ENCODE measurements at places on chromosomes 16 and 17.
A peak's percentile ranks its signal among the peaks of the same experiment; 100 is the strongest.

GRCh38 chr16:54921206-54921824 lies 9.3 kb upstream of the IRX5 start:
- no peak for DNase-seq

- DNase-seq: peak; percentile 13
Observed at GRCh38 chr16:8866118-8866883, 2.5 kb downstream of the CARHSP1 start.

GRCh38 chr16:15792563-15792971 lies 64.3 kb downstream of the MYH11 start:
- DNase-seq: no peak

DNA sequence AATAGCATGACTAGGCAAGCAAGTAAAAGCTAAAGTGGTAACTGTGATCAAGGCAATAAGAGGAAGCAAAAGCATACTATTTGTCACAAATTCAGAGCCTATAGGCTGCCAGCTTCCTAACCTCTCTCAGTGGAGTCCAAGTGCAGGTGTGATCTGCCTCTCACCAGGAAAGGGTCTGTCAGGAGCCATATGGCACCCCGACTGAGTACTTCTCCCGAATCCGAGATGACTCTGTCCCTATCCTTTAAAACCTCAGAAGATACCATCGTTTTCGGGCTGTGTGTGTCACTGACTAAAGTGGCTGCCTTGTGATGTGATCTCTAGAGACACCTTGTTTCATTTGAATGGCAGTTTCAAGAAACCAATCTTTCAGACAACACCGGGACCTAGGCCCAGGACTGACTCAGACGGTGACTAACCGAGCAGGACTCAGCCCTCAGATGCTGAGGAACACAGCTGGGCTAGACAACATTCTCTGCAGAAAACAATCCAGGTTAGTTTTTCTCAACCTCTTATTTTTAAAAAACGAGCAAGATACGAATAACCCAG lies 63.6 kb downstream of the SMG6 start:
- no peak for DNase-seq

- DNase-seq: no peak
Observed at GRCh38 chr17:19569785-19570543, 36.3 kb downstream of the SLC47A1 start.

DNA sequence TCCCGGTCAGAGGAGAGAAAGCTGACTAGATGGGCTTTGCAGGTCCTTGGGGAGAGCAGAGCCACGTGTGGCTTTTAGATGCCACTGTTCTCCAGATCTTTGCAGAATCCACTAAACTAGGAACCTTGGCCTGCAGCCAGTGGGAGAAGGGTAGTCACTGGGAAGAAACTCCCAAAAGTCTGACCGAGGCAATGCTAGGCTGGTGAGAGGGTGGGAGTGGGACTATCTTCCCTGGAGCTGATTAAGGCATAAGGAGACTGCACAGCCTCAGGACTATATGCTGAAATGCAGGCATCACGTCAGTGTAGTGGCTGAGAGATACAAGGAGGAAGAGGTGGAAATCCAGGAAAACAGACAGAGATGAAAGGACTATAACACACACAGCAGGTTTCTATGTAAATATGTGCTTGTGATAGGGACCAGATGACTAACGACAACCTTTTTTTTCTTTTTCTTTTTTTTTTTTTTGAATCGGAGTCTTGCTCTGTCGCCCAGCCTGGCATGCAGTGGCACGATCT lies 2.2 kb upstream of the GSDMA start:
- no peak for DNase-seq

- DNase-seq: no peak
Observed at GRCh38 chr16:66616169-66616568, 11.7 kb downstream of the CMTM3 start.

DNA sequence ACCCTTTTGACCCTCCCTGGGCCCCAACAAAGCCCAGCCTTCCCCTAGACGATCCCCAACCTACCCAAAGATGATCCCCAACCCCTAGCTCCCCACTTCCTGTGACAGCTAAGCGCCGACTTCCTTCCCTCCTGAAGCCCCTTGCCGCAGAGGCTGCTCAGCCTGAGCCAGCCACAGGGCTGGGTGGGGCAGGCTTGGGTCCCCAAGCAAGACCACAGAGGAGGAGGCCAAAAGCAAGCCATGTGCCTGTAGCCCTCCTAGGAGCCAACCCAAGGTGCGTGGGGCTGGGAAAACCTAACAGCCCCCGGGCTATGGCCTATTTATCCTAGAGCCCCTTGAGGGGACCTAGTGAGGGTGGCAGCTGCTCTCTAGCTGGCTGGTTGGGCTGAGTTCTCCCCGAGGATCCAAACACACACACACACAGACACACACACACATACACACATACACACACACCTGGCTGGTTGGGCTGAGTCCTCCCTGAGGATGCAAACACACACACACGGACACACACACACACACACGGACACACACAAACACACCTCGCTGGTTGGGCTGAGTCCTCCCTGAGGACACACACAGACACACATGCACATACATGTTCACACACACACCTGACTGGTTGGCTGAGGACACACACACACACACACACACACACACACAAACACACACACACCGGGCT lies 4.8 kb downstream of the ARRB2 start:
- DNase-seq: no peak

DNA sequence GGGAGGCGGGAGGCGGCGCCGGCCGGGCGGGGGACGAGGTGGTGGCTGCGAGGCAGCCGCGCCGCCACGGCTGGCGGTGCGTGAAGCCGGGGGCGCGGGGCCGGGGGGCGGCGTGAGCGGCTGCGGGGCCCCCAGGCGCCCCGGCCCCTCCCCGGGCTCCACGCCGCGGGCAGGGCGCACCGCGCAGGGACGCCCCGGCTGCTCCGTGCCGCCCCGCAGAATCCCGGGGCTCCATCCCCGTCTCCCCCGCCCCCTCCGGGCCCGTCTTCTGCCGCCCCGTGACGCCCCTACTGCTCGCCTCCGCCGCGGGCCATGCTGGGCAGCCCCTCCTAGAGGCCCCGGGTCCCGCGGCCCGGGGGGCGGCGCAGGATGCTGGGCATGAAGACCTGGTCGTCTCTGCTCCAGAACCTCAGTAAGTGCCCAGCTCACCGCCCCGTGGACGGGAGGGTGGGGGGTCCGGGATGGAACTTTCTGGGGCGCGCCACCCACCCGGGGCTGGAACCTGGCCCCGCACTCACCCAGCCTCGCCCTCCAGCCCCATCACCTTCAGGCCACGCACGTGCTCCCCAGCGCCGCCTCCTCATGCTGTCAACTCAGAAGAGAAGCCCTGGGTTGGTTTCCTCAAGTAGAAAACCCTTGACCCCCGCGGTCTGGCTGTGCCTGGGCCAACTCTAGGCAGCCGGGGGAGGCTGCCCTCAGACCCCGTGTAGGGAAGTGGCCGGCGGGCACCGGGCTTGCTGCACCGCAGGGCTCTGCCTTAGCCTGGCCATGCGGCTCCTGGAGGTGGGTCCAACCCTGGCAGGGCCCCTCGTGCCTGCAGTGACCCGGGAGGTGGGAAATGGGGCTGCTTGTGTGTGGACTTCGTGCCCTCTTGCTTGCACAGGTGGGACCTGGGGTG lies 150.2 kb upstream of the GSE1 start:
- DNase-seq: no peak

DNA sequence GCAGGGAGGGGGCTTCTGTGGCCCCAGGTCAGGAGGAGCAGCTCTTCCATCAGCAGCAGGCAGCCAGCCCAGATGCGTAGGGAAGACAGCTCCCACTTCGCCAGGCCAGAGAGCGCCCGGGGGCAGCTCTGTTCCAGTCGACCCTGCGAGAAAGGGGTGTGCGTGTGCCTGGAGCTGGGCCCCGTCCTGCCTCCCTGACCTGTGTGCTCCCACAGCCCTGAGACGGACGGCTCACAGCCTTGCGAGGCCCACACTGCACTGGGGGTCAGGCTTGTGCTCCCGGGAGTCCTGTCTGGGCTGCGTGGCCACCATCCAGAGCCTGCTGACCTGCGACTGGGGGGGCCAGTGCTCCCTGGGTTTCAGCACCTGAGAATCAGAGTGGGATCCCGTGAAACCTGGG lies 469 bp upstream of the MSLN start:
- no peak for DNase-seq

- no peak for DNase-seq
Observed at GRCh38 chr17:50044483-50044882, 11.4 kb upstream of the ITGA3 start.

GRCh38 chr16:25501530-25502255 lies 190.1 kb upstream of the HS3ST4 start:
- no peak for DNase-seq

- peak; percentile 75 for DNase-seq
Observed at GRCh38 chr17:63476854-63477479, at the start of gene ACE. Gene ACE, plus strand, starts transcription at chr17:63477061. Its CDS starts 34 bp downstream, at chr17:63477095.

- DNase-seq: no peak
Observed at GRCh38 chr17:27296428-27296979, 2.6 kb downstream of the WSB1 start.

DNA sequence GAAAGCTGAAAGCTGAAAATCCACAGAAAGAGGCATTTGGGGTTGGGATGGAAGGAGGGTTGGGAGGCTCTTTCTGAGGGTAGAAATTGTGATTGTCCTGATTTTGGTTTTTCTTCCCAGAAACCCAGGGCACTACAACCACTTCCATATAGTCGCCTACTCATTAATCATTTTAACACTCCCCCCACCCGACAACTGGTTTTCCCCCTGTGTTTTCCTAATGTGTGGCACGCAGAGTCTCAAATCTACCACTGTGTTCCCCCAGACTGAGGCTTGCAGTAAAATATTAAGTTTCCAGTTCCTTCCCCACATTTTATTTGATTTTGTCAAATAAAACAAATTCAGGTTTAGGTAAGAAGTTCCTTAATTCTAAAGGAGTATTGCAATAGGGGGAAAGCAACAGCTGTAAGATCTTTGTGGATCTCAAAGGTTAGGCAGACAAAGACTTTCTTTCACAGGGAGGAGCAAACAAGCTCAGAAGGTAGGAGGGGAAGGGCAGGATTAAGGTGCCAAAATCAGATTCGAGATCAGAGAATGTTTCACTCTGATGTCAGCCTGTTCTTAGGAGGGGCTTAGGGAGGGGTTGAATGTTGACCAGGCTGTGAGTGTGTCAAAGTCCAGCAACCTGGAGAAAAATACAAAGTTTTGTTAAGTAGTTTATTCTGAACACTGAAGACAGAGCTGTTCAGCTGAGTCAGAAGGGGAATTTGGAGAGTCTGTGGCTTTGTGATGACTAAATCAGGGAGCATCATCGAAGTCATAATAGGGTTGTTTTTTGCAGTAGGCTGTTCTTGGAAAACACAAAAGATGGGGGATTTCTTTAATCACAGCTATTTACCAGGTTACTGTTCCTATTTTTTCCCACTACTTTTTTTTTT lies 3.6 kb downstream of the ZNF267 start:
- DNase-seq: no peak

- no peak for DNase-seq
Observed at GRCh38 chr17:68302666-68303065, 11.4 kb downstream of the ARSG start.

GRCh38 chr16:82358606-82359221 lies 188.7 kb upstream of the MPHOSPH6 start:
- DNase-seq: no peak

DNA sequence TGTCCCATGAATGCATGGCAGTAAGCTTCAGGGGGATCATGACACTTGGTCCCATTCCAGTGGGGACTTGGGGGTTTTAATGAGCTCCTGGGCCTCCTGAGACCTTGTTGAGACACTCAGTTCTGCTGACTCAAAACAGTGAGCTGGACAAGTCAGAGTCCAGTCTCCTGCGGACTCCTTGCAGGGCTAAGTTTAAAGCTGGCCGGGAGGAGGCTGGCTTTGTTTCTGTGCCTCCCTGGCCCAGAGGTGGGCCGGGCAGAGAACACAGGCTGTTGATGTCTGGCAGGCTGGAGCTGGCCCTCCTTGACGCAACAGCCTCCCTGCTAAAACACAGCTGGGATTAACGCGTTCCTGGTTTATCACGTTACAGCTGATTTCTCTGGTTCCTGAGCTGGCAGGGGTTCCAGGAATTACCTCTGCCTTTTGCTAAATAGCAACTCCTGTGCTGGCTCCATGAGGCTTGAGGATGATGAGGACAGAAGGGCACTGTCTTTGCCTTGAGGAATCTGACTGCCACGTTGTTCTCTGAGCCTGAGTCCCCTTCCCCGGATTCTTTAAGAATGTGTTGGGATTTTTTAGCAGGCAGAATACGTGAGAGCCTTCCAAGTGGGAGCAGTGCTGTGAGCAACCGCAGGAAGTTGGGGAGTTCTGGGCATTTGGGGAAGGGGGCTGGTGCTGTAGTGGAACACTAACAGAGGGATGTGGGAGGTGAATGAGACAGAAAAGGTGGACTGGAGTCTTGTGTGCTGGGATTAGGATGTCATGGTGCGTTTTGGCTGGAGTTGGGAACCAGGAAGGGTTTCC lies 2.0 kb downstream of the GPT2 start:
- DNase-seq: no peak

DNA sequence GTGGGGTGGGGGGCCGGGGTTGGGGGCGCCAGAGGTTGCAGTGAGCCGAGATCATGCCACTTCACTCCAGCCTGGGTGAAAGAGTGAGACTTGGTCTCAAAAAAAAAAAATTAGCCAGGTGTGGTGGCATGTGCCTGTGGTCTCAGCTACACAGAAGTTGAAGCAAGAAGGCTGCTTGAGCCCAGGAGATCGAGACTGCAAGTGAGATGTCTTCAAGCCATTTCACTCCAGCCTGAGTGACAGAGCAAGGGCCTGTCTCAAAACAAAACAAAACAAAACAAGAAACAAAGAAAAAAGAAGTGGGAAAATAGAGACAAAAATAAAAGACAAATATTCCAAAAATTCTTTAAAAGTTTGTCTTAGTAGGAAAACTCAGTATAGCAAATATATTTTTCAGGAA lies 135.1 kb upstream of the CORO6 start:
- DNase-seq: no peak

DNA sequence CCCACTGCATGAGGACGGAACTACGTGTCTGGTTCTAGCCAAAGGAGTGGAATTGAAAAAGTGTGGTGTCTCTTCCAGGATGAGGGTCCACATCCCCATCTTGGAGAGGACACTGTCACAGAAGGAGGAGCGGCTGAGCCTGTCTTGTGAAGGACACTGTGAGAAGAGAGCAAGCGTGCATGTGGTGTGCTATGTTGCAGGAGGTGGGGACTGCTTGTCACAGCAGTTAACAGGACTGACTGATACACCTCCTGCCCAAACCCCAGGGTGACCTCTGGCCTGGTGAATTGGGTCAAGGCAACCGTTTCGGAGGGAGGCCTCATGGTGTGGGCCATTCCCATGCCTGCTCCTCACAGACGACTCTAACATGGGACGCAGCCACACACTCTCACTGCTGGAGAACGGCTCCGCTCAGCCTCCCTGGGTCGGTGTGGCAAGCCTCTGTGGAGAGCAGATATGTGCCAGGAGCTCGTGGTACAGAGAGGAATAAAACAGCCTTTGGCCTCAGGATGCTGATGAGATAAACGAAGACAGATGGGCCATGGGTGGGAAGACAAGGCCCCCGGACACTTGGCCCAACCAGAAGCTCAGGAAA lies 56.4 kb upstream of the RBFOX3 start:
- no peak for DNase-seq

- DNase-seq: peak; percentile 54
Observed at GRCh38 chr16:70646260-70647241, at the start of gene IL34. Gene IL34, plus strand, starts transcription at chr16:70646559. Its CDS starts 389 bp downstream, at chr16:70646948.

- peak; percentile 73 for DNase-seq
Observed at GRCh38 chr17:50079334-50080095, 15.6 kb upstream of the PDK2 start.

- DNase-seq: no peak
Observed at GRCh38 chr17:28982131-28982793, 23.6 kb downstream of the SEZ6 start.

- DNase-seq: no peak
Observed at GRCh38 chr17:73387746-73388577, 76.2 kb upstream of the CDC42EP4 start.

- DNase-seq: no peak
Observed at GRCh38 chr16:85882181-85882810, 16.7 kb upstream of the IRF8 start.

Measured in HAP-1 (cell line).